Kidney epithelial cell (primary cell): ENCODE measurements at places on chromosomes 7 and 10.

- no peak for DNase-seq
Observed at GRCh38 chr7:151085691-151086620, at the start of gene AGAP3. AGAP3 (plus strand) TSS chr7:151086475; CDS start chr7:151086742, 267 bp downstream.

DNA sequence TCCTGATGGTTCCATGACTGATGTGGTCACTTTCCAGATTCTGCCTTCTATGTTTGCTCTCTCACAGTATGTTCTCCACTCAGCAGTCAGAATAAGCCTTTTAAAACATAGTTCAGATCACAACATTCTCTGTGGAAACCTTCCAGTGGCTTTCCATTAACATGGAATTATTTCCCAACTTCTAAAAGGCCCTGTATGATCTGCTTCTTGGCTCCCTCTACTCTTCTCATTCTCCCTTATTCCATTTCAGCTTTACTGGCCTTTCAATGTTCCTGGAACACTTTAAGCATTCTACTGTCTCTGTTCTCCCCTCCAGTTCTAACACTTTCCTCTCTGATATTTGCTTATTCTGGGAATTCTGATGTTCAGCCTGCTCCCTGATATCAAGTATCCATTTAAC is 325.6 kb downstream of the THSD7A start:
- DNase-seq: no peak

DNA sequence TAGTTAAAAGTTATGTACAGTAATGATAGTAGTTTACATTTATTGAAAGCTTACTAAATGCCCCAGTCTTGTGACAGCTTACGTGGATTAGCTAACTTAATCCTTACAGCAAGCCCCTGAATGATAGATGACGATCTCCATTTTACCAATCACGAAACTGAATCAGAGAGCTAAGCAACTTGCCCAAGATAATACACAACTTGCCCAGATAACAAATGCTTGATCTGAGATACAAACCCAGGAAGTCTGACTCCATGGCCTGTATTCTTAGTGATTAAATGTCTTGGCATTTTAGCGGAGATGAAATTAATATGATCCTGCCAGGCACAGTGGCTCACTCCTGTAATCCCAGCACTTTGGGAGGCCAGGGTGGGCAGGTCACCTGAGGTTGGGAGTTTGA is 46.9 kb upstream of the FMC1 start:
- DNase-seq: no peak

DNA sequence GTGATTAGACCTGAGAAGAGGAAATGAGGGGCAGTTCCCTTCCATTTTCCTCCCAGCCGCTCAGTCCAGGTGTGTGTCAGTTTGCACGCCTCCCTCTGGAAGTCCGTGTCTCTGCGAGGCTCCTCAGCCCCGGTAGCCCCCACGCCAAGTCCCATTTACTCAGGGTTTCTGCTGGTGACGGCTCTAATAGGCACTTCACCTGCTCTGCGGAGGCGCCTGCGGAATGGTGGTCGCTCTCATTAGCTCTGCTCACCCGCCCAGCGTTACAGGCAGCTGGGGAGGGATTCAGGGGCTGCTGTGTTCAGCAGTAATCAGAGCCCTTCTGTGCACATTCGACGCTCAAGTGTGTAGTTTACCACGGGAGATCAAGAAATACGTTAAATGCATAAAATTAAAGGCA is 179.9 kb downstream of the MGMT start:
- DNase-seq: no peak

GRCh38 chr10:130935897-130936550 is 375.5 kb downstream of the TCERG1L start:
- DNase-seq: no peak

GRCh38 chr7:159028508-159029401 is 115.9 kb downstream of the VIPR2 start:
- DNase-seq: no peak

DNA sequence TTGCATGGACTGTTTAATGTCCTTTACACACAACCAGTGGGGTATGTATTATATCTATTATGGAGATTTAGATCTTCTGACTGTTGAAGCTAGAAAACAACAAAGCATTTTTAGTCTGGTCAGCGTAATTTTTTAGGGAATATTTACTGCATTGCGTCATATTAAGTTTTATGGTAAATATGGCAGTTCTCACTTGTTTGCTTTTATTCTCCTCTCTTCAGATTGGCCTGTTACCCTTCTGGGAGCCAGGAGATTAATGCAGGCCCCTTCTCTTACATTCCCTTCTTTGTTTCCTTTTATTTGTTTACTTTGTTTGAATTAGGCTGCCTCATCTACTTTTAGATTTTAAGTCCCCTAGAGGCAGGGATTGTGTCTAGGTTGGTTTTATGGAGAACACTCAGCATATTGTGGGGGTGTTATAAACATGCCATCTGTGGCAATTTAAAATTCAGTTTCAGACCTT is 13.8 kb downstream of the UBE2D1 start:
- DNase-seq: no peak

GRCh38 chr10:44356139-44357022 is 28.5 kb downstream of the CXCL12 start:
- no peak for DNase-seq

- DNase-seq: no peak
Observed at GRCh38 chr10:130495891-130496636, 359.9 kb downstream of the GLRX3 start.

DNA sequence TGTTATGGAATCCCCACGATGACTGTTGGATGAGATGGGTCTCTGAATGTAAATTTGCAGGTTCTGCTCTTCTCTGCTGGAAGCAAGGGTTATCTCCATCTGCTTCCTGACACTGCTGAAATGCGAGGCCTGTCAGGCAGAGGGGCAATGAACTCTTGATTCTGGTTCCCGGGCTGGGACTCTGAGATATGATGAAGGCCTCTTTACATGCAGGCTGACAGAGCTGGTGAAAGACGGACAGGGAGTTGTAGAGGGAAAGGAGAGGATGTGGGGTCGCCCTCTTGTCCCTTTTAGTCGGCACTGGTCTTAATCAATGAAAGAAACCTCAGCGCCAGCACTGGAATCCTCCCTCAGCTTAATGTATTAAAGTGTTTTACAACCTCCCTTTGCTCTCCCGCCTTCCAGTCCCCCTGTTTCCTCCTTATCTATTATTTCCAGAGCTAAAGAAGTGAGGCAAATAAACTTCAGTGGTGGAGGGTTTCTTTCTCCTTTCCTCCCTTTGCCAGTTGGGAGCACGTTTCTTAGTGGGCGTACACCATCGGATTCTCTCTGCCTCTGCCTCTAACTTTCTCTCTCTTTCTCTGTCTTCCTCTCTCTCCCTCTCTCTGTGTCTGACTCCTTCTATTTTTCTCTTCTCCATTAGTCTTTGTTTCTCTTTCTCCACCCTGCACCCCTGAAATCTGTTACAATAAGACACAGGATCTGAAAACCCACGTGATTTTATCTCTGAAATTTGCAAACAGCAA is 145.6 kb downstream of the BAMBI start:
- no peak for DNase-seq
